Hepatocyte (in vitro differentiated cells): ENCODE measurements at places on chromosomes 3 and 15. TPM values are rescaled to one million over a fixed set of nuclear protein-coding genes. Genes with fewer than 3 reads are reported as not detected.

The CCR9 gene
- polyA plus RNA-seq: 0.33 TPM in 1 of 2 replicates, not detected in the other

The CLDN16 gene
- polyA plus RNA-seq: 0.39 and 1.2 TPM in 2 replicates

The OSBPL10 gene
- 18.2 and 32.1 TPM in 2 replicates for polyA plus RNA-seq

The PIGZ gene
- polyA plus RNA-seq: 24.2 and 32.6 TPM in 2 replicates

The SSUH2 gene
- 21.3 and 21.6 TPM in 2 replicates for polyA plus RNA-seq

The MCTP2 gene
- polyA plus RNA-seq: 8.1 TPM in 2 replicates

The DUOX1 gene
- 4.3 and 7.7 TPM in 2 replicates for polyA plus RNA-seq
